ENCODE measurements at places on chromosomes 4 and X.

GRCh38 chr4:8427761-8428287, 12.7 kb downstream of the ACOX3 start:
- no peak for DNase-seq

DNA sequence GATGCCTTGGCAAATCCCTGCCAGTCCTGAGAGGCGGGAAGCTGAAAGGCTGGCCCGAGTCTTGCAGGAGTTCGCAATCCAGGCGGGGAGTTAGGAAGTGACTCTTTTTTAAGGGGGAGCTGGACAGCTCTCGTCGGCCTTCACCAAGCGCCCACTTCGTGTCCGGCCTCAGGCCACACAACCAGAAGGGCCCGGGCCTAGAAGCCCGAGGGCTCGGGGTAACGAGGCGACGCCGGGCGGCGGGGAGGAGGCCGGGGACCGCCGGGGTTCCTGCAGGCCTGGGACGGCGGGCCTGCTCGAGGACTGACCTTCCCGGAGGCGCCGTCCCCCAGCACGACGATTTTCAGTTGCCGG, 395 bp downstream of the RAB28 start:
- DNase-seq, result no peak

DNA sequence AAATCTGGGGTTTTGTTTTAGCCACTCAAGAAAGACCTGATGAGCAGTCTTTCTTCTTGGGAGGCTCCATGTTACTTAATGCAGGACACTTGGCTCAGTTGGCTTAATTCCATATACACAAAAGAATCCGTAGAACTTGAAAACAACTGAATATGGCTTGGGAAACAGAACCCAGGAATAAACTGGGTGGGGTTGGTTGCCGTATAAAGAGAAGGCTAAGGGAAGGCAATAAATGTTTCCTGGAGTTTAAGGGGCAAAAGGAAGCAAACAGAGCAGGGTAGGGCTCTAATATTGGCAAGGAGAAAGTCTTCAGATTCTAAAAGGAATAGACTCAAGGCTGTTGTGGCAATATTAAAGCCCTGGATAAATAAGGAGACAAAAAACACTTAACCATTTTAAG, 8.4 kb downstream of the TNMD start:
- no peak for DNase-seq

- no peak for DNase-seq
These were observed 143.5 kb downstream of the HNRNPD start for GRCh38 chr4:82230306-82230705.

GRCh38 chr4:70586841-70587240, 5.2 kb upstream of the AMBN start:
- DNase-seq, result no peak

DNA sequence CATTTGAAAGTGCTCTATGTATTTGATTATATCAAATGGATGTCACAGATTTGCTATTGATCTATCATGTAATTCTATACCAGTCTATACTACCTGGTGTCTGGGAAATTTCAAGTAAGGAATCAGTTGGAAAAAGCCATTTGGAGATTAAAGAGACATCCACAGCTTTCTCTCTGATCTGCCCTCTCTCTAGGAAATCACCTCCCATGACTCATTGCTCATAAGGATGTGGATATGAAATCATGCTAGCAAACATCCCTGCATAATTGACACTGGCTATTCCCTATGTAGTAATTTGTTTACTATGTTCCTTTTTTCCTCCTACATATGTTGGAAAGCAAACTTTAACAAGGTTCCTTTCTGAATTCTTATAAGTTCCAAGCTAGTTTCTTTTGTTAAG, 94.3 kb downstream of the TEX13A start:
- DNase-seq, result no peak

GRCh38 chrX:16916561-16916960, 29.9 kb upstream of the REPS2 start:
- no peak for DNase-seq

Measured in stimulated activated CD8-positive, alpha-beta memory T cell treated with anti-CD3 and anti-CD28 coated beads, Interleukin-15, amount 100 ng/mL, for 24 hours (primary cell).